SIG-M5 (cell line): ENCODE measurements at places on chromosomes 4 and X.

DNA sequence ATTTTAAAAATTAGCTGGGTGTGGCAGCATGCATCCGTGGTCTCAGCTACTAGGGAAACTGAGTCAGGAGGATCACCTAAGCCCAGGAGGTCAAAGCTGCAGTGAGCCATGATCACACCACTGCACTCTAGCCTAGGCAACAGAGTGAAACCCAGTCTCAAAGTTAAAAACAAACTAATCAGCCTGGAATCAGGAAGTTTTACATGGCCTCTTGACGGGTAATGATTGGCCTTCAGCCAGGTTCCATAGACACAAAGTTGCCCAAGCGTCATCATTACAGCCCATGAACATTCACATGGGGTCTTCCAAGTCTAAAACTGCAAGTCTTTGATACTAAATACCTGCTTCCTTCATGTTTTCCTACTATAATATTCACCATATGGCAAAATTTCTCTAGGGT is 10.0 kb upstream of the RGN start:
- no peak for DNase-seq

GRCh38 chrX:33726281-33727160 is 405.6 kb downstream of the FAM47A start:
- no peak for DNase-seq

DNA sequence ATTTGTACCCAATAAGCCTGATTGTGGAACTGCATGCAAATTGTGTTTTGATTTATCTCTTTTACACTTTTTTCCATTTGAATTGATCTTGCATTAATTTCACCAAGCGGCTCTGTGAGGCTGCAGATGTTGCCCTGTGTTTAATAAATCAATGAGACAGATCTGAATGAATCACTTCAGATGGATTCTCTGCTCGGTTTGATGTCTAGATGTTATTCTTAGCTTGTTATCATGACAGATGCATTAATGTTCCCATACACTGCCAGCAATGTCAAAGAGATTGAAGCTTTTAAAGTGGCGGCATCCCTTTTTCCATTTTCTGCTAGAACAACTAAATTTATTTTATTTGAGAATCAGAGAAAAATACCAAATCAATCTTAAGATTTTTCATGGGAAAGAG is 6.3 kb downstream of the DACH2 start:
- no peak for DNase-seq

- no peak for DNase-seq
Measured at GRCh38 chrX:108426262-108426661, 12.0 kb downstream of the COL4A6 start.

DNA sequence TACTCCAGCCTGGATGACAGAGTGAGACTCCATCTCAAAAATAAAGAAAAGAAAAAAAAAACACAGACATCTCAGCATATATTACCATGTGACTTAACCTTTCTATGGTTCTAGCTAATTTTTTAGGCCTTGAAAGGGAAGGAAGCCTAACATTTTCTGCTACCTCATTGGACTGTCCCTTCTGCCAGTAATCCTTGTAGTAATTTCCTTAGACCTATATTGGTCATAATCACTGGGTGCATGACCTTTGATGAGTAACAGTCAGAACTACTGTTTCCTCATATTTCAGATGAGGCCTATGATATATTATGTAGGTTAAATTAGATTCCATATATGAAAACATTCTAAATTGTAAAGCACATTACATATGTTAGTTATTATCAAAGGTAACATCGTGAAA is 9.6 kb downstream of the XIAP start:
- no peak for DNase-seq

GRCh38 chr4:168487282-168488035 is 7.2 kb upstream of the DDX60L start:
- no peak for DNase-seq

DNA sequence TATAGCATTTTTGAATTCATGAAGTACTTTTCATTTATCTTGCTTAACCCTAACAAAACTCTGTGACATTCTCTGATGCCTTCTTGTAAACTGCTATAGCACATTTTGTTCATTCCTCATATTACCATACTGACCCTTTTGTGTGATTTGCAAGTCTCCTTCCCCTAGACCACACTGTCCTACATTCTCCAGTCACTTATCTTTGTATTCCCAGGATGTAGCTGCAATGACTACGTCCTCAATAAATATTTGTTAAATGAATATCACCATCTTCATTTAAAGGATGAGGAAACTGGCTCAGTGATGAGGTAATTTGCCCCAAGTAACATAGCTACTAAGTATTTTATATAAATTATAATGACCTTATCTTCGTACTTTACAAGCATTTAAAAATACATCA is 11.9 kb downstream of the HUWE1 start:
- DNase-seq: no peak
